Activated CD8-positive, alpha-beta memory T cell treated with anti-CD3 and anti-CD28 coated beads for 48 hours (primary cell): ENCODE measurements at places on chromosomes 5 and 9.

- no peak for DNase-seq
These were observed 389.8 kb downstream of the NR2F1-AS1 start for GRCh38 chr5:93191035-93191817.

DNA sequence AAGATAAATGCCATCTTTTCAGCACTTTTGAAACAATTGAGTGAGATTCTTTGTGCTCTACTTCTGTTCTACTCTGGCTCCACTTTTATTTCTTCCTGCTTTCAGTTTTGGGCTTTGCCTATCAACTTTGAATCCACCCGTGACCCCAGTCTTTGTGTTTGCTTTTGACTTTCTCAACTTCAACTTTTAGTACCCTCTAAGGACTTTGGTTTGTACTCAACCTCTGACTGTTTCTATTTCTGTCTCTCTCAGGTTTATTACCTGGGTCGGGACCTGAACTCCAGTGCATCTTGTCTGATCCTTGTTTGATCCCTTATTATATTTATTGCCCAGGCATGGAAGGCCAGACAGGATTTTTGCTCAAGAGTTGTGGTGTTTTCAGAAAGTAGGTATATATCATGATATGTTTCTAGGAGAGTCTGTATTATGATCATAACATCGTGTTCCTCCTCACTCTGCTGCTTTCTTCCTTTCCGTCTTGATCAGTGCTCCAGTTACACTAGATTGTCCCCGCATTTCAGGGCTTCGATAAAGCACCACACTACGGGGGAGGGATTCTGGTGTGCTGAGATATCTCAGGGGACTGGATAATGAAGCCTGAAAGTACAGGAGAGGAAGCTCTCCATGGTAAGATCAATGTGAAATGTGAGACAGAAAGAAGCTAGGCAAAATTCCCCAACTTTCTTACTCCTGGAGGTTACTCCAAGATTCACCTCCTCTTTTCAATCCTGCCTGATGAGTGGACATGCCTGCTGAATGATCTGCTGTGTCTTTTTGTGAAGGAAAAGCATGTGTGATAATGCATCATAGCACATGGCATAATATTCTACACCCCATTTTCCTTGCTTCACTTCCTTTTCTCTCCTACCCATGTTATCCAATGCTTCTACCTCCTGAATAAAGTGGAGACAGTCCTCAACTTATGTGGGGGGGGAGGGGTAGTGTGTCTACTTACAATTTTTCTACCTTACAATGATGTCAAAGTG is 155.5 kb upstream of the GRIN3A start:
- no peak for DNase-seq

- no peak for DNase-seq
These were observed 17.8 kb upstream of the ZNF618 start for GRCh38 chr9:113858282-113858681.

DNA sequence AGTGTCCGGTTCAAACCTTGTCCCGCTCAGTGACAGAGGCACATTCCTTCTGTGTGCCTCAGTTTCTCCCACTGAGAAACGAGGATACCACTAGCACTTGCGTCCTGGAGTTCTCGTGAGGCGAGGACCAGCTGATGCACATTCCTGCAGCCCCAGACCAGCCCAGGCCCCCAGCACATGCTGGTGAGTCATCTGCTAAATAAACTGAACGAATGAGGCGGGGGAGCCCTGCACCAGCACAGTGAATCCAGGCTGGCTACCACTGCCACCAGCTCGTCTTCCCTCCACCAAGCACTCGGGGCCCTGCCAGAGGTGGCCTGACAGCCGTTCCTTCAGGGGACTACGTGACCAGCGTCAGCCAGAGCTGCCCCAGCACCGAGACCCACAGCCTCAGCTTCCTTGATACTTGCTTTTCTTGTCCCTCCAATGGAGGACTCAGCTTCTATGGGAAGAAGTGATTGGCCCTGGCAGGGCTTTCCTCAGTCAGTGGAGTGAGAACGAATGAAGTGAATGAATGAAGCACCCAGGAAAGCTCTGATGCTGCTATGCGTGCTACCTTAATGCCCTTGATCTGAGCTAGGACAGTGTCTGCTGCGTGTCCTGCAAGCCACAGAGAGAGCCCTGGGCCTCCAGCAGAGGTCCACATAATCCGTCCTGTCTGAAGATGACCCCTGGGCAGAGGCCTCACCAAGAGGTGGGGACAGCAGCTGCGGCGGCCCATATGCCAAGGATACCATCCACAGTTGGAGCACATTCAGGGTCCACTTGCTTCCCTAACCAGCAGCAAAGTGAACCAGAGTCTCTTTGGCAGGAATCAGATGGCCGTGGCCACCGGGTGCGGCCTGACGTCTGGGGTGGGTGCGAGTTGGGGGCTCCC is 13.5 kb upstream of the BARX1 start:
- no peak for DNase-seq

DNA sequence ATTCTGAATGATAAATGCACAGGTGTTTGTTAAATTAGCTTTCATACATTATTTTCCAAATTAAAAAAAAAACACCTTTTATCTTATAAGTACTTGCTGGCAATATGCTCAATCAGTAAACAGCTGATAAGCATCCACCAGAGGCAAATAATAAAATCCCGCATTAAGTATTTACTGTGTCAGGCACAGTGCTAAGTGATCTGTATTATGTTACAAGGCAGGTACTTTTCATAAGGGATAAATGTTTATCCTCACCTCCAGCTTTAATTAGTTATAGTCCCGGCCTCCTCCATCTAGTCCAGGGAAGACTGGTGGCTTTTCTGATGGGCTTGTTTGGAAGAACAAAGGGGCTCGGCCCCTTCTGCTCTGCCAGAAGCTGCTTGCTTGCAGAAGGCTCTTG is 40.1 kb downstream of the PFDN1 start:
- DNase-seq, result no peak

GRCh38 chr5:149781612-149782011 is 51.5 kb downstream of the PPARGC1B start:
- no peak for DNase-seq

GRCh38 chr5:132074091-132074771 is 642 bp downstream of the CSF2 start:
- DNase-seq, result no peak

DNA sequence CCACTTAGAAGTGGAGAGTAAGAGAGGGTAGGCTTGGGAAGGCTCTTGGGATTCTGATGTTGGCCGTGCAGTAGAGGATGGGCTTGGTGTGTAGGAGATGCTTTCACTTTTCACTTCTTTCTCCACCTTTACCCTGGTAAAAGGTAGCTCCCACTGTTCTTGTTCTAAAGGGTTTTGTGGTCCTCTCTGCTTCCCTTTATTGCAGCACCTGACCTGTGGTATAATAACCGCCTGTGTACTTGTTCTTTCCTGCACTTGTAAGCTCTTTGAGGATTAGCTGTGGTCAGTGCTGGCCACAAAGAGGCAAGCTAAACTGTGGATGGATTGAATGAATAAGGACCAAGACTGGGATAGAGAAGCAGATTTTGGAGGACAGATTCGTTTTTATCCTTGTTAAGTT is 25.2 kb downstream of the KDM4C start:
- no peak for DNase-seq

- no peak for DNase-seq
These were observed 7.9 kb upstream of the NINJ1 start for GRCh38 chr9:93141771-93142483.
